ENCODE measurements at places on chromosomes 3 and 15.

- no peak for DNase-seq
These were observed 13.7 kb downstream of the CLDN11 start for GRCh38 chr3:170432416-170432815.

DNA sequence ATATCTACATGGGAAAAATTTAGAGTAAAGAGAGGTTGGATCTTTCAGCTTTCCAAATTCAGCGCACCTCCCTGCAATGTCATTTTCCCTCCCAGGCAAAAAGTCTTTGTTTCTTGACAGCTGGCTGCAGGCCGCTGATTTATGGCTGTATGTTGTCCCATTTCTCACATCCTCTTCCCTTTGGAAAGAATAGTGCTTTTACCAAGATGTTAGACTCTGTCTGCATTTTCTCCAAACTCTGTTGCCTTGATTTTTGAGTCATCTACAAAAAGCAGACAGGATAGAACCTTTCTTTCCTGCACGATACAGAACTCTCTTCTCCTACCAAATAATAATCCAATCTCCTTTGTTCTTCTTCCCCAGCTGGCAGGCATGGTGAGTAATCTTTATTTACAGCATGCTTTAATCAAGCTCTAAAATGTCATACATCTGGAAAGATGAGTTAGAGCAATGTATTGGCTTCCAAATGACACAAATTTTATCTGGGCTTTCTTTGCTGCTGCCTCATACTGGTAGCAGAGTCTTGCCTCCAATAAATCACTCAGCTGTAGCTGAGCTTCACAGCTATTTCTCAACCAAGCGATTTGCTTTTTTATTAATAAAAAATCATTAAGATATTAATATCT, 101.9 kb downstream of the PIK3R4 start:
- DNase-seq = no peak

DNA sequence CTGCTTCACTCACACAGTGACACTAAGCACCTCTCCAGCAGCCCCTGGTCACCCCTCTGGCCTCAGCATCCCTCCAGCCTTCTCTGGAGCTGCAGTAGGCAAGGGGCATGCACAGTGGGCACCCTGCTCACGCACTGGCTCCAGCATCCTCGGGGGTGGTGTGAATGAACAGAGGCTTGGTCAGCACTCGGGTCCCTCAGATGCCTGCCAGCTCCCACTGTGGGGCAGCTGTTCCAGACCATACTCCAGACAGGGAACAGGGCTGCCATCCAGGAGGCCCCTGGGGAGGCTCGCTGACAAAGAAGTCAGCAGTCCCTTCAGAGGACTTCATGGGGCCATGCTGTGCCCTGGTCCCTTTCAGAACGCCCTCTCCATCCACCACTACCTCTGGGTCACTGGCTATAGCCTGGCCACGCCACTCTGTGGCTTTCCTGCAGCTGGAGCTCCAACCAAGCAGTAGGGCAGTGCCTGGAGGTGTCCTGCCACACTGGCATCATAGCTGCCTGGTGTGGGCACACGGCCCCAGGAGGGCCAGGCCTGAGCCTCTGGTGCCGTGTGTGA, 26.3 kb downstream of the ALS2CL start:
- no peak for DNase-seq

DNA sequence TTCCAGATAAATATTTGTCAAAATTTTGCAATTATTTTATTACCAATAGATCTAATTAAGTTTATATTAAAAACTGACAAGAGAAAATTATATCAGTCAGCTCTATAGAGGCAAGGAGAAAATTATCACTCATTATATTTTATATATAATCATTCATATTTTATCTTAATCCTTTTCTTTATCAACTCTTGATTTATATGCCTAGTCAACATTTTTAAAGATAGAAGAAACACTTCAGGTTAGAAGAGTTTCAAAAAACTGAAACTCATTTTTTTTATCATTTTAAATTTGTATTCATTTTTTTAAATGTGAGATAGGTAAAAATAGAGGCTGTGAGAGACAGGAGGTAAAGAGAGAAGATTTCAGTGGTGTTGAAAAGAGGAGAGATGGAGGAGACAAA, 217.3 kb upstream of the P2RY1 start:
- DNase-seq = no peak

- DNase-seq = no peak
These were observed 106.7 kb upstream of the TNIK start for GRCh38 chr3:171566803-171567422.

GRCh38 chr15:26242565-26243071, 379.5 kb upstream of the ATP10A start:
- no peak for DNase-seq

DNA sequence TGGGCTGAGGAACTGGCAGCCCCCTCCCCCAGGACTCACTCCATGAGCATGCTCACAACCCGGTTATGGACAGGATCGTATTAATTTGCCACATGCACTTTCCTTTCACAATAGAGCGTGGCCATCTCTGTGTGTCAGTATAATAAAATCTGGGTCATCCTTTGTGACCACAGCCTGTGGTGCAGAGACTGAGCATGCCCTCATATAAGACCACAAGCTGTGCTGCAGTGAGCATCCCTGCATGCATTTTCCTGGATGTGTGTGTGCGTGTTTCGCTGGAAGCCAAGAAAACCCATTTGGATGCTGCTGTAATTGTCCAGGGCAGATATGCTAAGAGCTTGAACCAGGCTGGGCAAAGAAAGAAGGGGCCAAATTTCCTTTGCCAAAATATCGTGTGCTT, 39.7 kb downstream of the CYP11A1 start:
- no peak for DNase-seq

DNA sequence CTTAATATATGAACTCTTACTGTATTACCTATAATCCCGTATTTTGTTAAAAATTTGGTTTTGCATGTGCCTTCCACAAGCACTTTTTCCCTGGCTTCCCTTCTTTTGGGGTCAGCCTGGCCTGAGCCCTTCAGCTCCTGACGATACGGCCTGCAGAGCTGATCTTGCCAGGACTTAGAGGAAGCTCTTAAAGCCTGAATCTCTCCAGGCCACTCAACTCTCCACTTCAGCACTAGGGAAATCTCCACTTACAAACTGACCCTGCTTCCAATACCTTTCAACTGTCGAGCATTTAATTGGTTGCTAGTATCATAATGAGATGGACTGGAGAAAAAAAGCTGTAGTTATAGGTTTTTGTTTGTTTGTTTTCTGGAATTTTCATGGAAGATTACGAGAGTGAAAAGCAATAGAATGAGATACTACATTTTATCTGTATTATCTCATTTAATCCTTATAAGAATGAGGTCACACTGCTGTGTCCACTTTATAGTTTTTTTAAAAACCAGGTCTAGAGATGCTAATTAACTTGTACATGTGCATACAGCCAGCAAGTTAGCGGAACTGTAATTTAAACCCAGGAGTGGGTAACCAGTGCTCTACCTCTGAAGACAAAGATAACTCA, 54.8 kb downstream of the ZBTB38 start:
- no peak for DNase-seq

DNA sequence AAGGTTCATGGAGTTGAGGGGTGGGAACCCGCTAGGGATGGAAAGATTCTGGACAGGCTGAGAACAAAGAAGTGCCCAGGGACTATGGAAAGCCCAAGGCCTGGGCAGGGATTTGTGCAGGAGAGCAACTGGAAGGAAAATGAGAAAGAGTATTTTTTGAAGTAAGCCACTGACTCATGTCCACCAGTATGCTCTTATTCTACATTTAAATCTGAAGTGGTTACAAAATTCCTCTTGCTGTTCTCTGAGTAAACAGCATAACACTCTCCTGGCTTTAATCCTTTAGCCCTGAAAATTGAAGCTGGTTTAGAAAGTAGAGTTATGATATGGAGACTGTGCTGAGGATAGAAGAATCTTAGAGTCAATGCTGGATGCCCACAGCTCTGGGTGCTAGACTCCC, 165.2 kb downstream of the ISL2 start:
- DNase-seq = no peak

DNA sequence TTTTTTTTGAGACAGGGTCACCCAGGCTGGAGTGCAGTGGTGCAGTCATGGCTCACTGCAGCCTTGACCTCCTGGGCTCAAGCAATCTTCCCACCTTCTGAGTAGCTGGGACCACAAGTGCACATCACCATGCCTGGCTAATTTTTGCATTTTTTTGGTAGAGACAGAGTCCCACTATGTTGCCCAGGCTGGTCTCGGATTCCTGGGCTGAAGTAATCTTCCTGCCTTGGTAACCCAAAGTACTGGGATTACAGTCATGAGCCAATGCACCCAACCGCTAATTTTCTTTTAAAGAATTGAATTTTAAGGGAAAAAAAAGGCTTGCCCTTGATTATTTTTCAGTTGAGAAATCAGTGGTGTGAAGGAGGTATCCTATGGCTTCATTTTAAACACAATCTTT, 334.0 kb downstream of the SOX2 start:
- DNase-seq = no peak

DNA sequence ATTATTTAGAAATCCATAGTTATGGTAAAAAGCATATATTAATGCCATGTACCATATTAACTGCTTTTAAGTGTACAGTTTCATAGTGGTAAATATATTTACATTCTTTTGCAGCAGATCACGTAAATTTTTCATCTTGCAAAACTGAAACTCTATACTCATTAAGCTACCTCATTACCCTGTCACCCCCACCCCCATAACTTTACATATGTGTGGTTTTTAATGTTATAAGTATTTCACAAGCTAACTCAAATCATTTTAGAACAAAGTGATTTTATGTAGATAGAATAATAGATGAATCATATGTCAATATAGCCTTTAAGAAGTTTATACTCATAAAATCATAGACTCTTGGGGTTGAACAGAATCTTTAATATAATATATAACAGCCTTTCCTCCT, 7.1 kb upstream of the TP63 start:
- DNase-seq = no peak
